ENCODE measurements at places on chromosomes 6 and 20.

DNA sequence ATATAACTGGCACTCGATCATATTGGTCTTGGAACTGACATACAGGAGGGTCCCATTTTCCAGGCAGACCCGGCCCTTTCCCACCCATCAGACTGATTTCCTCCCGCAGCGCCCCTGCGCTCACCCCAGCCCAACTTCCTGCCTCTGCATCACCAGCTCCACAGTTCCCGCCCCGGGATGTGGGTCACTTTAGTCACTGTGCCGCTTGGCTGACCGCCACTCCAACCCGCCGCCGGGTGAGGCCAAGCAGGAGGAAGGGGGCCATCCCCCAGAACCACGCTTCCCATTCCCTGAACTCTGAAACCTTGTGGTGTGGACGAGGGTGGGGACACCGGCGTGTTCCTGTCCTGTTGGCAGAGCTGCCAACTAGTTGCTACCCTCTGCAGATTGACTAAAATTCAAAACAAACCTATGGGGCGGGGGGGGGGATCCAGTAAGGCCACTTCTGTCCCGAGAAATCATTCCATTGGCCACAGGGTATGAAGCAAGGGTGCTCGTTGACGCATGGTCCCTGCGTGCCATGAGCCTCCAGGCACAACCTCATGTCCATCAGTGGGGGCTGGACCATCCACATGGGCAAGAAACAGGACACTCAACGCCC is 12.3 kb downstream of the TGM2 start:
- no peak for DNase-seq

- DNase-seq, result no peak
These were observed 1.0 kb upstream of the SPATA2 start for GRCh38 chr20:49916146-49917002.

- no peak for DNase-seq
These were observed 237.2 kb downstream of the FARS2 start for GRCh38 chr6:5498579-5498899.

- DNase-seq, result no peak
These were observed 102.4 kb downstream of the CDH26 start for GRCh38 chr20:60060593-60060992.

DNA sequence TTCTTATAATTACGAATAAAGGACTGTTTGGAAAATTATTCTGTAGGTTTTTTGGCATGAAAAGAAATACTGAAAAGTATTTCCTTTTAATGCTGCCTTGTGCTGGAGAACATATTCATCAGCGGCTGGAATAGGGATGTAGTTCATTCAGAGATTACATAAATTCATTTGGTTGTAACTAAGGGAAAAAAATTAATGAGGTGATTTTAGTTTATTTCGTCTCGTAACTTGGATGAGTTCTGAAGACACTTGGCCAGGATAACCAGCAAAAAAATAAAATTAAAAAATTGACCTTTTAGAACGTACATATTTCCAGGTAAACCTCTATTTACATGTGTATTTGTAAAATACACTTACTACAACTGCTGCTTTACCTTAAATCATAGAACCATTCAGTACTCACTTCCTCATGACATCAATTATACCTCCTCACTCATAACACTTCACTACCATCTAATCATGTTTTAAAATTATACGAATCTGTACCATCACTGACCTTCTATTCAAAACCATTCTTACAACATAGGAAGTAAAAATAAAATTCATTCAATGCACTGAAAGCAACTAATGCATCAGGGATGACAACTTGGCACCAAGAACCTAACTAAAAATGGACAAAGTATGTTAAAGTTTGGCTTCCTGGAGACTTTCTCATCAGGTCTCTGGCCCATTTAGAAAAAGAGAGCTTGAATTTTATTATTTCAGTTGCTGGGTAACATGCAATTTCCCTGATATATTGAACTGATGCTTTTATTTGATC is 17.2 kb downstream of the KLHL31 start:
- DNase-seq, result no peak

Data from posterior cingulate gyrus (tissue), 11 donors.